Epithelial cell of prostate (primary cell): ENCODE measurements at places on chromosomes 5 and 9.

DNA sequence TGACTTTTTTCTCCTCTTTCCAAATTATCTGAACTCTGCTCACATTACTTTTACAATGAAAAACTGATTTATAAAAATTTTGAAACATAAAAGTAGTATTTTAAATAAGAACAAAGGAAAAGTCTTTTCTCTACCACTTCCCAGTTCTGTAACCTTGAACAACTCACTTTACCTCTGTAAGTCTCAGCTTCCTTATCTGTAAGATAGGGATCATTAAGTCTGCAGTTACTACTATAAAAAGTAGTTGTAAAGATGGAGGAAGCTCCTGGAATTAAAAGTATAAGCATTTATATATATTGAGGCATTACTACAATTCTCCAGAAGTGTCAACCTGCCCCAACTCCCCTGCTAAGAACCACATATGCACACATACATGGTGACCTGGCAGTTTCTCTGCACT, 88.0 kb downstream of the TTC39B start:
- DNase-seq = no peak

GRCh38 chr9:132235894-132236661, 74.2 kb downstream of the NTNG2 start:
- peak; percentile 18 for DNase-seq

- no peak for DNase-seq
These were observed 418.2 kb downstream of the CDK5RAP2 start for GRCh38 chr9:120161776-120162175.

DNA sequence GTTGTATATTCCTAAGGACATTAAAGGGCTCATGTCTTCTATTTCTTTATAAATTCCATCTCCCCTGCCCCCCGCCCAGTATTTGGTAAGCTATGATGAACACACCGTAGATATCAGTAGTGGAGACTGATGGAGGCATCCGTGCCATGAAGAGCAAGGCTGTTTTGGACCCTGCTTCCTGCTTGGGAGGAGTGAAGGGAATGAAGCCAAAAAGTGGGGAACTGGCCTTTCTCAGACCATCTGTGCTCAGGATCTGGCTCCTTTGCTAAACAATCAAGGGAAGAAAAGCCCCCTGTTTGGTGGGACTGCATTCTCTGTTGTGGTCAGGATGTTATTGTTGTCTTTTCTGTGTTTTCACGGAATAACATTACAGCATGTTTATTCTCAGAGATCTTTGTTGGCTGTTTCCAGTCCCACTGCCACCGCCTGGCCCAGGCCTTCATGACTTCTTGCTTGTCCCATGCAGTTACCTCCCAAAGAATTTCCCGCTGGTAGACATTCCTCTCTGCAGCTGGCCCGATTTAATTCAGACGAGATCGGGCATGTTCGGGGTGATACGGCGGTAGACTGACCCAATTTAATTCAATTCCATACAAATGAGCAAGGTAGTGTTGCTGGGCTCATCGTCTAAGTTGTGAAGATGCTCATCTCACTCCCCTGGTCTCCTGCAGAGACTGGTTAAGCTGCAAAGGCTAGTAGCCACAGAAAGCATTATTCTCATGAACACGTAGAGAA, 31.4 kb upstream of the ANKH start:
- DNase-seq = peak; percentile 6

GRCh38 chr9:14389146-14389545, 75.2 kb upstream of the NFIB start:
- DNase-seq = no peak

DNA sequence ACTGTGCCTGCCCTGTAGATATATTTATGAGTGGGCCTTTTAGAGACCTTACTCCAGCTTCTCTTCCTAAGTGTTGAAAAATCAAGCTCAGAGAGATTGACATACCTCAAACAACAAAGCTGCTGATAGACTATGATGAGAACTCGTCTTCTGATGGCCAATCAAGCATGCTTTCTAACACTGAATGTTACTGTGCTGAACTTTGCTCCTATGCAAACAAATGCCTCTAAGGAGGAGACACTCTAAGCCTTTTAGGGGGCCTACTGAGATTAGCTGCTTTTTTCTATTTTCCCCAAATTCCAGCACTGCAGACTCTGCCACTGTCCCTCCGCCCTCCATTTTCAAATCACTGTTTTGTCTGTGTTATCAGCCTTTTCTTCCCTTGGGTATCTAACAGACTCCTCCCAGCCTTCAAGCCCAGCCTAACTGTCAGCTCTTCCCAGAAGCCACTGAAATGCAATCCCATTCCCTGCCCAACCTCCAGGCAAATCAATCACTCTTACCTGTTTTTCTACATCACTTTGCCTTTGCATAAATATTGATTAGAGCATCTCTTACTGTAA, 39.5 kb downstream of the TXNDC8 start:
- DNase-seq = no peak

DNA sequence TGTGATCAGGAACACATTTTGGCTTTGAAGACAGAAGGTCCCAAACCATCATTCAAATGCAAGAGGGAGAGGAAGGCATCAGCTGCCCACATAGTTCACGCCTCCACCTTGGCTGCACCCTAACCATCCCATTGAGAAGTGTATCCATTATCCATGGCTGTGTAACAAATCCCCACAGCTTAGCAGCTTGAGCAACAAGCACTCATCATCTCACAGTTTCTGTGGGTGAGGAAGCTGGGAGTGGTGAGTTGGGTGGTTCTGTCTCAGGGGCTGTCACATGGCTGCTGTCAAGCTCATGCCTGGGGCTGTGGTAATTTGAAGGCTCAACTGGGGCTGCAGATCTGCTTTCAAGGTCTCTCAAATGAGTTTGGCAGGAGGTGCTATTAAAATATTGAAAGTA, 23.0 kb upstream of the CEP72 start:
- no peak for DNase-seq

GRCh38 chr5:97909541-97909940, 726.5 kb upstream of the RIOK2 start:
- DNase-seq = peak; percentile 6

GRCh38 chr5:172035049-172035448, 28.6 kb upstream of the FBXW11 start:
- no peak for DNase-seq

DNA sequence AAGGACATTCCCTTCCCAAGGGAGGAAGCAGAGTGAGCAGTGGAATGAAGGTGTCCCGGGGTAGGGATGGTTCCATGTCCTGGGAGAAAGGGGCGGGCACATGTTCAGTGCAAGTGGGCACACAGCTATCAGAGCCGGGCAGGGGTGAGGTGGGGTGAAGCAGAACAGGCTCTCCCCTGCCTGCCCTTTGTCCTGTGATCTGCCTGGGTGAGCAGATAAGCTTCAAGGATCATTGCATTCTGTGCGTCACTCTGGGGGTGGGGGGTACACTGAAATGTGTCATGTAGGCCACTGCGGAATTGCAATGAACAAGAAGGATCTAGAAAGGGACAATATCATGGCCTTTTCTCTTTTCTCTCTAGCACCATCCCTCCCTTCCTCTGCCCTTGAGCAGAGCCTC, 61.7 kb upstream of the SHB start:
- DNase-seq = no peak

DNA sequence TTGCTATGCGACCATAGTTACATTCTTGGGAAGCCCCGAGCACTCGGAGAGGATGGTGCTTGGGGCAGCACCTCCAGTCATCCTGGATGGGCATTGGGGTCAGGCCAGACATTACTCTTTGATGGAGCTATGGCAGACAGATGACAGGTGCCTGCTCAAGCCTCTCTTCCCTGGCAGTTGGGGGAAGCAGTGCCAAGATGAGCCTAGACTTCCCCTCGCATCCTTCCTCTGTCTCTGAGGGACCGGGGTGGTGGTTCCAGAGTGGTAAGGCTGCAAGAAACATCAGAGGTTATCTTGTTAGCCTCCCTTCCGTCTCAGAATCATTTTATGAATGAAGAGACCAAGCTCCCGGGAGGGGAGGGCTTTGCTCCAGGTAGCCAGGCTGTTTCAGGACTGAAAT, 2.8 kb upstream of the HMCN2 start:
- DNase-seq = no peak

DNA sequence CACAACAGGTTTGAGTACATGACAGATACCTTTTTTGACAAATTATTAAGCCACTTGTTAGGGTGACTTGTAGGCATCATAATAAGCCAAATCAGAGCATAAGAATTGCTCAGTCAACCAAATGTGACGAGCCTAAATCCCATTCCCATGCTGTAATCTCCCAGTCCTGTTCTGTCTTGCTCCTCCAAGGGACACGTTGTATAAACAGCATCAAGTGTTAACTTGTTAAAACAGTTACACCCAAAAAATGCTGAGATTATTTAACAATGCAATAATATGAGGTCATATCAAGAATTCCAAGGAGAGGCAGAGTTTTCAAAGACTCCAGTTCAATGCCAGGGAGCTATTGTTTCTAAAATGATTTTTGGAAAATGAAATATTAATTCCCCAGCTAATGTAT, 76.2 kb downstream of the SH3TC2 start:
- peak; percentile 100 for DNase-seq

DNA sequence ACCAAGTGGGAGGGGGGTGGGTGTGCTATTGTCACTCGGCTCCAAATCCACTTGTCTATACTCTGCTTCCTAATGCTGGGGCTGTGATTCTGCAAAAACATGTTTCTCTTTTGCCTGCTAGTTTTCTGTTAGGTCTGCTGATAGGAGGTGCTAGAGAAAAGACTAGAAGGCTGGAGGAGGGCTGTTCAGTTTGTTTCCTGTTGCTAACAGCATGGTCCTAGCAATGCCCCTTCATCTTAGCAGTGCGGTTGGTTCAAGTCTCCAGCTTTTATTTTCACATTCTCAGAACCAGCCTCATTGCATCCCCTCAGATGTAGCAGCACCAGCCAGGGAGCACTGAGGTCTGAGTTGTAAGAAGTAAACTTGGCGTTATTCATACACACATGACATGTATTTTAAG, 310.2 kb downstream of the YTHDC2 start:
- DNase-seq = no peak

DNA sequence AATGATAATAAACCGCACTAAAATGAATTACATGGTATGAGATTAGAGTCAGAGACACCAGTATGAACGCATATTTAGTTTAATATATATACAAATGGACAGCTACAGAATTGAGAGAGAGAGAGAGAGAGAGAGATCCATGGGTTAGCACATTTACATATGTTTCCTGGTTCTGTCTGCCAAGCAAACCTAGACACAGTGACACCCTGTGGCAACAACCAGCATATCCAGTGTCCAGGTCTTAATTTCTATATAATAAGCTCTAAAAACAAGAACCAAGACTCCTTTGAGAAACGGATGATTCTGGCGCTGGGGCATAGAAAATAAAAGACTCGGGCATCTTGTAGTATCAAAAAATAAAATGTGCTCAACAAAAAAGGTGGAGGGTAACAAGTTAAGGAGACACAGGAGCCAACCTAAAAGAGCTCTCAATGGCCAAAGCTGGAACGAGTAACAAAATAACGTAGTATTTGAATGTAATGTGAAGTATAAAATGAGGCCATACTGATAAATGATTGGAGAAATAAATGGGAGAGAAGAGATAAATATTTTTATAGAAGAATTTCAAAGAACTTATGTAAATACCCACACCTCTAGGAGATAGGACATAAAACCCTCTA, 84.5 kb downstream of the RFX3 start:
- DNase-seq = peak; percentile 26

DNA sequence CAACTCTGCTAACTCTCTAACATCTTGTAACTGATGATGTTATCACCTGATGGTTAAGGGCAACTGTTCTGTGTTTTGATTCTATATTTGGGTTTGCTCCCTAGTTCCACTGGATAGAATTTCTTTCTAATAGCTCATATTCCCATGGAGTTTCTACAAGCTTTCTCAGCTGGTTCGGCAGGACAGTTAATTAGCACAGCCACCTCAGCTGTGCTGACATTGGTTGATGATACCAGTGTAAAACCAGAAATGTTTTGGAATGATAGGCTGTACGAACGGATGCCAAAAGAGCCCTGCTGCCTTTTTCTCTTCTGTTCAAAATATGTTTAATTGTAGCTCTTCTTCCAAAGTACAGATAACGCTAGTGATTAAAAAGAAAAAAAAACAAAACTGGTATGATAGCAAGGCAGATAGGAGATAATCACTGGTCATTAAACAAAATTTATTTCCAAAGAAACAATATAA, 440.5 kb upstream of the ZNF608 start:
- DNase-seq = no peak

DNA sequence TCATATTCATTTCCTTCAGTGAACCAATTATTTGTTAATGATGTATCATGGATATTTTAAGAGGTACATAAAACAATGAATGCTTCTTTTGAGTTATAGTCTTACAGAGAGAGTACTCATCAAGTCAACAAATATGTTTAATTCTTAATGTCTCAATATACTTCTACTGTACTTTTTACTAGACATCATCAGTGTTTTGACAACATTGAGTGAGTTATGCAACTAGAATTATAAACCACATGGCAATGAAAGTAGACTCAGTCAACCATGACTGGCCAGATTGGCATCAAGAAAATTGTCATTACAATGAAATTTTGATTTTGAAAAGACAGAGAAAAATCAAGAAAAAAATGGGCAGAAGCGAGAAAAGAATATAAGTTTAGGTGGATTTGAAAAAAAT, 1248.1 kb upstream of the CDH18 start:
- DNase-seq = no peak

- no peak for DNase-seq
These were observed 3.0 kb downstream of the CMYA5 start for GRCh38 chr5:79692596-79692995.

- no peak for DNase-seq
These were observed 65.4 kb downstream of the ZNF618 start for GRCh38 chr9:113941526-113941925.

DNA sequence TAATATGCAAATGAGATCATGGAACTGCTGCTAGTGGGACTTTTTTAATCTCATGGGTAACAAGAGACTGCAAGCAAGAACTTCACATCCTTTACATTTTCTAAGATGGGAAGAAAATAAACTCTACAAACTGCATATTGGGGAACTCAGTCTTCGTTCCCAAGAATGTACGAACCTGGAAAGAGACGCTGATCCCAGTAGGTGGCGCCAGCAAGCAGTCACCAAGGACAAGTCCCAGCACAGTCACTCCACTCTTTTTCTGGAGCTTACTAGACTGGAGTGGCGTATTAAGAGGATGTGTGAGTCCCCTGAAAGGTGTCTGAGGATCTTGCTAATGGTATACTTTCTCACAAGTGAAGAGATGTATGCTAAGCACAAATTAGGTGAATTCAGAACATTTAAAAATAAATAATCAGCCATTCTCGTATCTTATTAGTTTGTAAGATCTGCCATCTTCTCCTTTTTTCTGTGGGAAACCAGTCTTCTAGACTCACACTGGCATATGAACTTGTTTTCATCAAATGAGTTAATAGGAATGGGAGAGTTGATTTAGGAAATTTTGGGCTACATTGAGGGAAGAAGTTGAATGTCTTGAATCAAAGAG, 16.0 kb upstream of the PUM3 start:
- DNase-seq = no peak
